Stimulated activated CD4-positive, alpha-beta T cell treated with anti-CD3 and anti-CD28 coated beads, Interleukin-15, amount 100 ng/mL, for 1 hour (primary cell): ENCODE measurements at places on chromosomes 7 and 10.

- no peak for DNase-seq
These were observed 49.3 kb downstream of the CFAP46 start for GRCh38 chr10:132893090-132893489.

DNA sequence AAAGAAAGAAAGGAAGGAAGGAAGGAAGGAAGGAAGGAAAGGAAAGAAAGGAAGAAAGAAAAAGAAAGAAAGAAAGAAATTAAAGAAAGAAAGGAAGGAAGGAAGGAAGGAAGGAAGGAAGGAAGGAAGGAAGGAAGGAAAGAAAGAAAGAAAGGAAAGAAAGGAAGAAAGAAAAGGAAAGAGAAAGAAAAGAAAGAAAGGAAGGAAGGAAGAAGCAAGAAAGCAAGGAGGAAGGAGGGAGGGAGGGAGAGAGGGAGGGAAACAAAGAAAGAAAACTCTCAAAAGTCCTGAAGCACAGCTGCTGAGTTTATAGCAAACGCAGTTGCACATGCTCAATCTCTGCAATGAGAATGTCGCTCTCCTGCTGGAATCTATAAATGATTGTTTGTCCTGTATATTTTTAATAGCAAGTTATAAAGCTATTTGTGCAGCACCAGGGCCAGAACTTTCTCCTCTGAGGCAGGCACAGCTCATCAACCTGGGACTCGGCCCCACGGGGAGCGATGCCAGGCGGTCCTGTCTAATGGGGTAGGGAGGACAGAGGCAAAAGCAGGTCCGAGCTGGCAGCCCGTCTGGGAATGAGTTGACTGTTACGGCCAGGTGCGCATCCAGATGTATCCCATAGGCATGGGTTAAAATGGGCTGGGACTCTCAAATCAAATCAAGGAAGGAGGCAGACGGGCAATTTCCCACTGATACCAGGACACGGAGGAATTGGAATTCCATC lies 118.0 kb upstream of the PFKP start:
- no peak for DNase-seq

- no peak for DNase-seq
These were observed 256.1 kb downstream of the KLF6 start for GRCh38 chr10:3528823-3529403.

GRCh38 chr10:114911052-114911711 lies 26.8 kb upstream of the TRUB1 start:
- no peak for DNase-seq

DNA sequence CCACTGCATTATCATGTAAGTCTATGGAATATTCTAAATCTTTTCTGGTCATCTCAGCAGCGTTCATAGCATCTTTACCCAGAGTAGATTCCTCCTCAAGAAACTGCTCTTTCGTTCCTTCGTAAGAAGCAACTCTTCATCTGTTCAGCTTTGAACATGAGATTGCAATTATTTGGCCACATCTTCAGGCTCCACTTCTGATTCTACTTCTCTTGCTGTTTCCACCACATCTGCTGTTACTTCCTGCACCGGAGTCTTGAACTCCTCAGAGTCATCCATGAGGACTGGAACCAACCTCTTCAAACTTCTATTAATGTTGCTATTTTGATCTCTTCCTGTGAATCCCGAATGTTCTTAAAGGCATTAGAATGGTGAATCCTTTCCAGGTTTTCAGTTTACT lies 12.7 kb downstream of the CHST12 start:
- no peak for DNase-seq

GRCh38 chr7:55572378-55573233 lies at the start of gene VOPP1:
Gene VOPP1, minus strand, starts transcription at chr7:55572502. Its CDS starts 178 bp downstream, at chr7:55572324.
- peak; percentile 27 for DNase-seq
